ENCODE measurements at places on chromosomes 12 and 14.
A peak's percentile ranks its signal among the peaks of the same experiment; 100 is the strongest.

DNA sequence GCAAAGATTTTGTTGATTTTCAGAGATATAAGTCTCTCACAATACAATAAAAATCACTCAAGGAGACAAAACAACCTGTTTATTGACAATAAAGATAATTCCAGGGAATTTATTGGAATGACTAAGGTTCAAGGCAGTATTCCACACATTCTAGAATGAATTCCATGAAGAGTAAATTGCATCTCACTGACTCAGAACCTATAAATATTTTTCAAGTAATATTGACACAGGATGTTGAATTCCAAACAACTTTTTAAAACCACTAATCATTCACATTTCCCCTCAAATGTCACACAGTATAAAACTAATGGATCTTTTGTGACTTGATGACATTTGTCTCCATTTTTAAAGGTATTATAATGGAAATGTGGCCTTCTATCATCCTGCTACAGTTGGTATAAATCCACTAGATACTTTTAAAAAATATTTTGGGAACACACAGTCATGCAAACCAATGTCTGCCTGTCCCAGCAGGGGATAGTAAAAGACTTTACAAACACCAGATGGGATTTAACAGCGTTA is 42.1 kb upstream of the LGR5 start:
- no peak for DNase-seq

DNA sequence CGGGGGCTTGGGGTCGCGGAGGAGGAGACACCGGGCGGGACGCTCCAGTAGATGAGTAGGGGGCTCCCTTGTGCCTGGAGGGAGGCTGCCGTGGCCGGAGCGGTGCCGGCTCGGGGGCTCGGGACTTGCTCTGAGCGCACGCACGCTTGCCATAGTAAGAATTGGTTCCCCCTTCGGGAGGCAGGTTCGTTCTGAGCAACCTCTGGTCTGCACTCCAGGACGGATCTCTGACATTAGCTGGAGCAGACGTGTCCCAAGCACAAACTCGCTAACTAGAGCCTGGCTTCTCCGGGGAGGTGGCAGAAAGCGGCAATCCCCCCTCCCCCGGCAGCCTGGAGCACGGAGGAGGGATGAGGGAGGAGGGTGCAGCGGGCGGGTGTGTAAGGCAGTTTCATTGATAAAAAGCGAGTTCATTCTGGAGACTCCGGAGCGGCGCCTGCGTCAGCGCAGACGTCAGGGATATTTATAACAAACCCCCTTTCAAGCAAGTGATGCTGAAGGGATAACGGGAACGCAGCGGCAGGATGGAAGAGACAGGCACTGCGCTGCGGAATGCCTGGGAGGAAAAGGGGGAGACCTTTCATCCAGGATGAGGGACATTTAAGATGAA is 630 bp downstream of the FOS start:
- no peak for DNase-seq

- no peak for DNase-seq
Measured at GRCh38 chr14:72303930-72304329, 371.7 kb downstream of the RGS6 start.

DNA sequence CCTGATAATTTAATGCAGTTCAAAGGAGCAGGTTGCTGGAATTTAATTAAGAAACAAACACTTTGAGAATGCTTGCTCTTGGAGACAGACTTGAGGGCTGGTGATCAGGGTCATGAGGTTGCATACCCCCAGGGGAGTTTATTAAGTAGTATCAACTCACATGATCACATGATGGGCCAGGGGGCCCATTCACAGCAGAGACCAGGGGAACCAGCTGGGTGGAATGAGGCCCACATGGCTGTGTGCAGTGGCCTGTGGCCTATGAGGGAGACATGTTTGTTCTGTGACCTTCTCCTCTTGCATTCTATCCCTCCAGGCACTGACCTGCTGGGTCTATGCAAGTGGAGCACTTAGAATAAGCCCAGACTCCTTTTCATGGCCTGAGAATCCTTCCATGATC is 266.6 kb upstream of the PWP1 start:
- no peak for DNase-seq

GRCh38 chr12:1531153-1531653 is 63.2 kb downstream of the FBXL14 start:
- DNase-seq: no peak

DNA sequence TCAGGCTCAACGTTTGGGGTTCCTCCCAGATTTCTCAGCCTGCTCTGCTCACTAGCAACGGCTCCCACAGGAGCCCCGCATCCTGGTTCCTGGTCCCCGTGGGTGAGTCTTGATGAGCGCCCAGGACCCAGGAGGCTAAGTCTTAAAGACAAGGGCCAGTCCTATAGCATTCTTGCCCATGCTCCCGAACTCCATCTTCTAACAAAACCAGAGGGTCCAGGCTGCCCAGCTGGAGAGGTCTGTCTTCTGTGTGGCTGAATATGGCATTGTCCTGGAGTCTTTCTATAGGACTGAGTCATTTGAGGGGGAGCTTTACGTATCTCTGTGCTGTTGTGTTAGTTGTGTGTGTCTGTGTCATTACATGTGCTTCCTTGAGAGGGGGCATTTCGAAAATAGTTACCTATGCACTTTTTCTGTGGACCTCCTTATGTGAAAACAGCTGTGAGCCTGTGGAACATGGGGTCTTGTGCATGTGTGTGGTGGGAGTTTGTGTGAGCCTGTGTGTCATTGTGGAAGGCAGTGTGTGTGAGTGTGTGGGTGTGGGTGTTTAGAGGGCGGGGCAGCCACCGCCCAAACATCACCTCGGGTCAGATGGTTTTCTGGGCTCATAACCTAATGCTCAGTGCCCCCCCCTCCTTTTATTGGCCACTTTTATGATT is 9.1 kb upstream of the TBX5 start:
- DNase-seq: no peak

DNA sequence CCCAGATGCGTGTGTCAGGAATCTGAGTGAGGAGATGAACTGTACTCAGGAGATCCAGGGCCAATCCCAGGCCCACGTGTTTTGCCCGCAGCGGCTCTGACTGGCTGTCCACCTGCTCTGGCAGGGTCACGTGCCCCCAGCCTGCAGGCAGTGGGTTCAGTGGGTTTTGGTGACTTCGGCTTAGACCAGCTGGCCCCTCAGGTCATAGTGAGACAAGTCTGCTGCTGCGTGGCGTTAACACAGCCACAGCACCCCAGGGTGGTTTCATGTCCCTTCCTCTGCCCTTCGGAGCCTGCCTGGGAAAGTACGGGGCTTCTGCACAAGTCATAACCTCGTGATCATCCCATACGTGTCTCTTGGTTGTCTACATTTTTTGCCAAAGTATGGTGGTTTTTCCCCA is 2.6 kb downstream of the FBRSL1 start:
- DNase-seq: no peak

DNA sequence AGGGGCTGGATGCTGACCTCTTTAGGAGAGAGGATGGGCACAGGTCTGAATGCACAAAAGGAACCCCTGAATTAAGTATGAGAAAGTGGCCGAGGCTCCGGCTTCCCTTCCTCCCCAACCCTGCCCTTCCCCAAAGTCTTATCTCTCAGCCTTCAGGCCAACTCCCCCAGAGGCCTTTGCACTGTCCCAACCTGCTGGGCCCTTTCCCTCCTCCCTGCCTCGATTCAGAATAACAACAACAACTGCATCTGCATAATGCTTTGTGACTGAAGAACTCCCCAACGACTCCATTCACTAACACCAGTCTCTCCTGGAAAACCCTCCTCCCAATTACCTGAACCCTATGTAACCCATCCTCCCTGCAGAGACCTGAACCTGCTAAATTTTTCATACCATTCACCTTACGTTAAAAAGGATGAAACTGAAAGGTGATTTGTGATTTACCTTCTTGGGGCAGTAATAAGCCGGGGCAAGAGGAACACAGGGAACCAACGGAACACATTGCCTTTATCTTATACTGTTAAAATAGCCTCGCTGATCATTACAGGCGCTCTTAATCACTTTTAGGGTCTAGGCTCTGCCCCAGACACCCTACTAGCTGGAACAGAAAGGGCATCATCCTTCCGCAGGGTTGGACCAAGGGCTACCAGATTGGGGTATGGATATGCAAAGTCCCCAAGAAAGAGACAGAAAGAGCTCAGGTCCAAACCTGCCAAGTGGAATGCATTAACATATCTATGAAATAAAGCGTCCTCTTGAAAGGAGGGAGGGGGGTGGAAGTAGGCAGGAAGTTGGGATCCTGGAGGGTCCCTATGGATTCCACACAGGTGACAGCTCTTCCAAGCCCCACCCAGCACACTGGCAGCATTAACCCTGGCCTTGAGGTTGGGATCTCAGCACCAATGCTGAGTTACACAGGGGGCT is 24.2 kb upstream of the FOXN3 start:
- DNase-seq: no peak

DNA sequence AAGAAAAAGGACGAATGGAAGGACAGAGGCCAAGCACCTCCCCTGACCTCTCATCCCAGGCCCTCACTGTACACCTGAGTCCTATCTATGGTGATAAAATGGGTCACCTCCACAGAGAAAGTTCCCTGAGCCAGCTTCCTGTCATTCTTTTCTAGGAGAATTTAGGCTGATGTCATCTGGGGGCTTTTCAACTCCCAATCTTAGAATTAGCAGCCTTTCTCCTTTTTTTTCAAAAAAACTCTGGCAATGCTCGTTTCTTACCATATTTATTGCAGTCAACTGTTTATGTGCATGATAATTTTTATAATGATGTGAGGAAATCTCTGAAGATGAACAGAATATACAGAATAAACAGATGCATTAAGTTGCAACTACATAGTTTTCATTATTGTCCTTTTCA is 177.6 kb downstream of the SNAPC1 start:
- no peak for DNase-seq

DNA sequence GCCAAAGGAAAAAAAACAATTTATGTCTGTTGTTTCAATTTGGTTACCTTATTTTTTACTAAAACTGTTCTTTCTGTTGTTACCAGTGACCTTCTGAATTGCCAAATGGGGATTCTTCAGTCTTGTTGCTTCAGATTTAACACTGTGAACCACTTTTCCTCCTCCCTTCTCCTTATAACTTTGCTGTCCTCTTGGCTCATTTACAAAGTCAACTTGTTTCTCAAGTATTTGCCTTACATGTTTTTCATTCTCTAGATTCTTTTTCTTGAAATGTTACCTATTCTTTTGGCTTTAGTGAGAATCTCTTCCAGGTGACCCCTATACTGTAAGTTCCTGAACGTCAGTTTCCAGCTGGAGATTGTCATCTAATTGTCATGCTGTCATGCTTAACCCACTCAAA is 19.4 kb downstream of the FUT8 start:
- no peak for DNase-seq

GRCh38 chr12:119989361-119989730 is 310 bp downstream of the BICDL1 start:
- DNase-seq: no peak

GRCh38 chr12:45743247-45743646 is 13.7 kb downstream of the ARID2 start:
- no peak for DNase-seq

DNA sequence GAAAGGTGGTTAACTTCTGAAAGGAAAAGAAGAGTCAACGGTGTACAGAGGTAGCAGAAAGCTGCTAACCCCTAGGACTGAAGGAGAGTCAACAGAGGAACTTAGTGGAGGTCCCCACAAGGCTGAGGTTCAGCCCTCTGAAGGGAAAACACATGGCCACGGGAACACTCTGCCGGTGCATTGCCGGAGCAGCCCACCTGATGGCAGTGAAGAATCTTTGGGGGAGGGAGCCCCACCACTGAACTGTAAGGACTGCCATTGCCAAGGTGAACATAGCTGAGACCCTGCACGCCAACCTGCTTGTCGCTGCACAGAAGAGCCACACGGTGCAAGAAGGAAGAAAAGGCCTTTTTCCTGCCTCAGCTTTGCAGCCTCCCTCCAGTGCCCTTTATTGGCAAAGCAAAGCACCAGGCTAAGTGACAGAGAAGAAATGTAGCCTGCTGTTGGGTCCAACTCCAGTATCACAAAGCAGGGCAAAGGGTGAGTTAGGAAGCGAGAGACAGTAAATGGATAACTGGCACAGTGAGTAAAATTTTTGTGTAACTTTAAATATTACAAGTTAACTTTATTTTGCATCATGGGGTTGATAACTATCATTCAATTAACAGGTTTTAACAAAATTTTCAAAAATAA is 76.9 kb downstream of the LIN52 start:
- no peak for DNase-seq

- DNase-seq: no peak
Measured at GRCh38 chr14:69937367-69938081, 58.3 kb downstream of the SMOC1 start.

DNA sequence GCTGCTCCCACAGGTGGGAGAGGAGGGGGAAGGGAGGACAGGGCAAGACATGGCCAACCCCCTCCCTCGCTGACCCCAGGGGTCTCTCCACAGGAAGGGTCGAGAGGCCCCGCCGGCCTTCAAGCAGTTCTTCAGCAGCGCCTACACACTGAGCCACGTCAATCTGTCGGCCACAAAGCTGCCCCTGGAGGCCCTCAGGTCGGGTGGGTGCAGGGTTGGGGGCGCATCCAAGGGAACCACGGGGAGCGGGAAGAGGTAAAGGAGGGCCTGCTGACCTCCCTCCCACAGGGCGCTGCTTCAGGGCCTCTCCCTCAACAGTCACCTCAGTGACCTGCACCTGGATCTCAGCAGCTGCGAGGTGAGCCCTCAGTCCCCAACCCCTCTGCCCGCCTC is 6.1 kb downstream of the CARMIL3 start:
- DNase-seq: no peak

GRCh38 chr12:56488041-56488955 is at the start of gene GLS2:
Gene GLS2, minus strand, starts transcription at chr12:56488161. Its CDS starts 43 bp downstream, at chr12:56488118.
- DNase-seq: peak; percentile 76

- DNase-seq: no peak
Measured at GRCh38 chr14:104240434-104241157, 102.2 kb downstream of the KIF26A start.

GRCh38 chr12:62301080-62301798 is 41.0 kb downstream of the USP15 start:
- no peak for DNase-seq

DNA sequence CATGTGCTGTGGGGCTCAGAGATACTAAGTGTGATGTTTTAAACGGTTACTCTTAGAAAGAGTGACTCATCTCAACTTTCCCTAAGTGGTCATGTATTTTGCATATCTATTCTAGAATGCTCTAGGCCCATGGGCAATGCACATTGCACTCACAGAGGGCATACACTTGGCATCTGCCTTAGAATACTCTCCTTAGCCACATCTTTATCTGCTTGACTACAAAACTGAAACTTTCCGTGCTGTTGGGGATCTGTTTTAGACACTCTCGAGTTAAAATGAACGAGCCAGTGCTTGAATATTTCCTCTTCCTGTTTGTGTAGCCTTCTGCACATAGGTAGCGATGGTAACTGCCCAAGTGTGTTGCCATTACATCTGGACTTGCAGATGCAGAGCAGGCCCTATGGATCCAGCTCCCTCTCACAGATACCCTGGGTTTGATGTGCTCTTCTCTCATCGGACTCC is 180.5 kb downstream of the CAND1 start:
- DNase-seq: no peak

DNA sequence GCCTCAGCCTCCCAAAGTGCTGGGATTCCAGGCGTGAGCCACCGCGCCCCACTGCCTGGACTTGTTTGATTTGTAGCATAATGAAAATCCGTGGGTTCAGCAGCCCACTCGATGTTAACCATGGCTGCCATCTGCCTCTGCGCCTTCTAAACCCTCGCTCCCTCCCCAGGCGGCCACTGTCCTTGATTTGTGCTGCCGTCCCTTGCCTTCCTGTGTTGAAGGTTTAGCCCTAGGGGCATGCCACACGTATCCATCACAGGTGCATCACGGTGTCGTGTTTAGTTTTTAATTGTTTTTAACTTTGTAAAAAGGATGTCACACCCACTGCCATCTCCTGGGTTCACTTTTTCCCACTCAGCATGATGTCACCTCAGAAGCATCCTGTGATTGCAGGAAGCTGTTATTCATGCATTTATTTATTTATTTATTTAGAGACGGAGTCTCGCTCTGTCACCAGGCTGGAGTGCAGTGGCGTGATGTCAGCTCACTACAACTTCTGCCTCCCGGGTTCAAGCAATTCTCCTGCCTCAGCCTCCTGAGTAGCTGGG is 24.5 kb upstream of the ULK1 start:
- DNase-seq: no peak

All from GM18507 (cell line).